ENCODE measurements at places on chromosomes 7 and 10.

GRCh38 chr10:61950449-61951143 is 49.1 kb downstream of the ARID5B start:
- DNase-seq = no peak

DNA sequence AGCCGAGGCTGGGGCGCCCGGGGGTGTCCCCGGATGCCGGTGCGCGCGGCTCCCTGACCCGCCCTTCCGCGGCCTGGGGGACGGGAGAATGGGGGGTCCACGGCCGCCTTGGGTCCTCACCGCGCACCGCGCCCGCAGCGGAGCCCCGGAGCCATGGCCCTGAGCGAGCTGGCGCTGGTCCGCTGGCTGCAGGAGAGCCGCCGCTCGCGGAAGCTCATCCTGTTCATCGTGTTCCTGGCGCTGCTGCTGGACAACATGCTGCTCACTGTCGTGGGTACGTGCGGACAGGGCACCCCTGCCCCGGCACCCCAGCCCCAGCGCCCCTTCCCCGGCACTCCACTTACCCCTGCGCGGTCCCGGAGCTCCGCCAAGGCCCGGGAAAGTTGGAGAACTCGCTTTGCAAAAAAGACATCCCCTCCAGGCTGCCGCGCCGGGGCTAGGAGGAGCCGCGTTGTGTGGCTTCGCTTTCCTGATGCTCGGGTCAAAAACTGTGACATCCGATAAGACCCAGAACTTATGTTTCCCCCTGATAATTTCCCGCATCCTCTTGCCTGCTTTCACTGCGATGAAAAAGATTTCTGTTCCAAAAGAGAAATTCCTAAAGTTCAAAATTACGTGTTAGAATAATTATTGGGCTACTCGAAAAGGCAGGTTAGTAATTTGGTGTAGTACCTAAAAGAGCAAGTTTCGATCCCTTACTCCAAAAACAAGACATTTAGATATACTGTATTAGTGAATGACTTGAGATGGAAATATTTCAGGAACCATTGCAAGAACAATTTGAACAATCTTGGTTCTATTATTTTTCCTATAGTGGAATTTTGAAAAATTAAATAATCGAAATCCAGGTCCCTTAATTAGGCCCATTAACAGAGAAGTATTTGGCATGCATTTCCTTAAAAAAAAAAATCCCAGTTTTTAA is 888 bp downstream of the SLC18A2 start:
- DNase-seq = no peak

GRCh38 chr7:74455928-74456327 is 2.2 kb downstream of the GTF2IRD1 start:
- no peak for DNase-seq

- DNase-seq = no peak
Measured at GRCh38 chr7:68185631-68186456, 1189.2 kb downstream of the TYW1 start.
